ENCODE measurements at places on chromosomes 1 and 21. TPM values are rescaled to one million over a fixed set of nuclear protein-coding genes. Genes with fewer than 3 reads are reported as not detected.

DNA sequence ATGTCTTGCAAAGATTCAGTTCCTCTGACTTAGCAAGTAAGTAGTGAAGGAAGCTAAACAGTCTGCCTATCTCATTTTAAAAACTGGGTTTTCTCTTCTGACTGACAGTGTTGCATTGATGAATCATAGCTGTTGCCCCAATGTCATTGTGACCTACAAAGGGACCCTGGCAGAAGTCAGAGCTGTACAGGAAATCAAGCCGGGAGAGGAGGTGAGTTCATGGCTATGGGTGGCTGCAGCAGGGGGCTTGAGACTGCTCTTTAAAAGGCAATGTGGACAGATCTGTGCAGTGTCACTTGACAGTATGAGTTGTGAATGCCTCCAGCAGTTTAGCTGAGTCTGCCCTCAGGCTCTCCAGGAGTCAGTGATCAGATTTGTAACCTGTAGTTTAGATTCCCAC is 46.6 kb downstream of the SMYD2 start:
- H3K36me3 ChIP-seq = peaks cover 34% of the 10 kb centered on the region
- no peak overlapping the region for H3K4me3 ChIP-seq
- no peak for DNase-seq
- H3K4me1 ChIP-seq = peaks cover 8% of the 10 kb centered on the region

DNA sequence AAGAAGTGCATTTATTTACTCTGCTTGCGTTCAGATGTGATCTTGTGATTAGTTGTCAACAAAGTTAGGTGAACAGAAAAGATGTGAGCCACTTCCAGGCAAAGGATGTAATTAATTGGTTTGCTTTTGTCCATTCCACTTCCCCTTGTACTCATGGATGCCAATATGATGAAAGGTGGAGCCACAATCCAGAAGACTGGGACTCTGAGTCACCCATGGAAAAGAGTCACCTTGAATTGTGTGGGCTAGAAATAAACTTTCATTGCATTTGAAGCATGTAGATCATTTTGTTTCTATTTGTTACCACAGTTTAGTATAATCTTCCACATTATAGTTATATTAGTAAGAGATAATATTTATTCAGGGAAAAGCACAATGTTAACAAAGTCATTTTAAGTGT is 684.2 kb downstream of the LTN1 start:
- H3K27ac ChIP-seq = no peak overlapping the region
- H3K4me1 ChIP-seq = no peaks in the 10 kb centered on the region
- no peak overlapping the region for H3K4me3 ChIP-seq
- H3K27me3 ChIP-seq = no peaks in the 10 kb centered on the region
- no peak for DNase-seq

Gene GSTM5
- total RNA-seq = 0.46 TPM

Gene S100A7
- not detected for total RNA-seq

DNA sequence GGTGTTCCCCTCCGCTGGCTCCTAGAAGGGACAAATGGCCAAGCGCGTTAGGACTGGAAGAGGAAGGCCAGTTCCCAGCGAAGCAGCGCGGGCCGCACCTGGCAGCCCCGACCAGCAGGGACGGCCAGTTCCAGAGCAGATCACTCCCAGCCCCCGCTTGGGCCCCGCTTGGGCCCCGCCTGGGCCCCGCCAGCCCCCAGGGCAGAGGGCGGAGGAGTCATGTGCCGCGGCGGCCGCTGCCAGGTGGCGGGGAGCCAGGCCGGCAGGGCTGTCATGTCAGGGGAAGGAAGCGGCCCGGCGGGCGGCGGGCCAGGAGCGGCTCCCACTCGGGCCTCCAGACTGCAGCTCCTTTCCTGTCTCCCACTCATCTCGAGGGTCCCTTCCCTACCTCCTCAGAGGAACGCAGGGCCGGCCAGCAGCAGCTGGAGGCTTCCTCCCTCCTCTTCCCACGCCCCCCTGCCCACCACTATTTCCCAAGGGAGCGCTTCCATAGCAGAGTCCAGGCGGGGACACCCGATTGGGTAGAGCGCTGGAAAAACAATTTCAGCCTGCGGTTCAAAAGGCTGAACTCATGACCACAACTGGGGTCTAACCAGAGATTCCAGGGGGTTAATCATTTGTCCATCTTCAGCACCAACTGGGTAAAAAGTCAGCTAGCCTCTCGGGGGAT is 16.5 kb downstream of the ZNF697 start:
- peaks cover 22% of the 10 kb centered on the region for H3K4me1 ChIP-seq
- no peak overlapping the region for H3K4me3 ChIP-seq
- peaks cover 43% of the 10 kb centered on the region for H3K36me3 ChIP-seq

- H3K4me1 ChIP-seq = no peaks in the 10 kb centered on the region
- no peak overlapping the region for H3K4me3 ChIP-seq
- H3K36me3 ChIP-seq = no peaks in the 10 kb centered on the region
- no peak for DNase-seq
Measured at GRCh38 chr1:103197216-103197615, 88.9 kb upstream of the COL11A1 start.

Data from activated T-helper 2 cell treated with anti-CD3 and anti-CD28 coated beads, Interferon-gamma antibody, Interleukin-2, Interleukin-4, amounts not matched to agents 10 μg/mL and 5 μg/mL and 100 μg/mL, durations not matched to agents 14 hours and 24 hours and 36 hours (primary cell).